ENCODE measurements at places on chromosomes 5 and 9.

- no peak for DNase-seq
Measured at GRCh38 chr5:1002836-1003235, 5.8 kb upstream of the NKD2 start.

- DNase-seq = no peak
Measured at GRCh38 chr5:2006193-2006970, 123.7 kb upstream of the IRX4 start.

DNA sequence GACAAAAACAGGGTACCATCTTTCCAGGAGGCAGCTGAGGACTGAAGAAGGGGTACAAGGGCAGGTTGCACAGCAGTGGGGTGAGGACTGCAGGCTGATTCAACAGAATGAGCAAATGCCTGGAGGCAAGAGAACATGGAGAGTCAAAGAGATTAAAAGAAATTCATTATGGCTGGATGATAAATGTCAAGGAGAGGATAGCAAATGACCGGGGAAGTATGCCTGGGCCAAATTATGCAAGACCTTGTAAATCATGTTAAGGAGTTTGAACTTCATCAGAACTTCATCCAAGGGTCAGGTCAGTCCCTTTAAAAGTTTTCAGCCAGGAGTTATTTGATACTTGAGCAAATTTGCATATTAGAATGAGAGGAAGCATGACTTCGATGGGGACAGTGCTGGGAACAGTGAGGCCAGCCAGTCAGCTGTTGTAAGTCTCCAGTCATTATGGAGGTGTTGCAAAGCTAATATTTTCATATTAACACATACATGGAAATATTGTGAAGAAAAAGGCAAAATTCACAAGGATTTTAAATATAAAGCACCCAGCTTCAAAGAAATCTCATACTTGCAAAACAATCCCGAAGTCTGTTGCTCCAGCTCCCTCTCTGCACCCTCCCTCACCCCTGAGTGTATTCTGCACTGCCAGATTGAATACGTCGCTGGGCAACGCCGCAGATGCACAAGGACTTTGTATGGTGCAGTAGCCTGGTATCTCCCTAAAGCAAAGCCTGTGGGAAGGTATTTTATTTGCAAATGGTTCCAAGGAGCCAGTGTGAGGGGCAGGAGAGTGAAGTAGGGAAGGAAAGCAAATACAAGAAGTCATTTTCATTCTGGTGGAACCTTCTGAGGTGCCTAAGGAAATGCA is 509.8 kb upstream of the TLE4 start:
- no peak for DNase-seq

GRCh38 chr5:11239261-11240015 is 478.4 kb upstream of the DAP start:
- DNase-seq = no peak

GRCh38 chr5:94250985-94251384 is 367.4 kb downstream of the KIAA0825 start:
- no peak for DNase-seq

DNA sequence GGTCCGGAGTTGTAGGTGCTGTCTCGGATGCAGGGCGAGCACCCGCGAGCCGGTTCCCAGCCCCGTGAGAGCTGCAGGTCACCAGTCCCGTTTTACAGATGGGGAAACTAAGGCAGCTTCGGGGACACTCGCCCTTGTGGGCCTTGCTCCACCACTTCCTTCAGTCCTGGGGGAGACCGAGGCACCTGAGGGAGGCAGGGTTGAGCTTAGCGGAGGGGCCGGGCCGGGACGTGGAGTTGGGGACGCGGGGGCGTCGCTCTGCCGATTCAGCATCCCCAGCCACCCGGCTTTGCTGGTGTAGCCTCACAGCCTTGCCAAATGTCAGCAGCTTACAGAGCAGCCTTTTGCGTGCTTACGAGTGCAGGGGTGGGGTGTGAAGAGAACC is 530 bp downstream of the BBLN start:
- no peak for DNase-seq

- DNase-seq = no peak
Measured at GRCh38 chr9:134169724-134170401, 5.5 kb upstream of the RNU6ATAC start.

- no peak for DNase-seq
Measured at GRCh38 chr9:97573482-97574073, 59.6 kb downstream of the TSTD2 start.

DNA sequence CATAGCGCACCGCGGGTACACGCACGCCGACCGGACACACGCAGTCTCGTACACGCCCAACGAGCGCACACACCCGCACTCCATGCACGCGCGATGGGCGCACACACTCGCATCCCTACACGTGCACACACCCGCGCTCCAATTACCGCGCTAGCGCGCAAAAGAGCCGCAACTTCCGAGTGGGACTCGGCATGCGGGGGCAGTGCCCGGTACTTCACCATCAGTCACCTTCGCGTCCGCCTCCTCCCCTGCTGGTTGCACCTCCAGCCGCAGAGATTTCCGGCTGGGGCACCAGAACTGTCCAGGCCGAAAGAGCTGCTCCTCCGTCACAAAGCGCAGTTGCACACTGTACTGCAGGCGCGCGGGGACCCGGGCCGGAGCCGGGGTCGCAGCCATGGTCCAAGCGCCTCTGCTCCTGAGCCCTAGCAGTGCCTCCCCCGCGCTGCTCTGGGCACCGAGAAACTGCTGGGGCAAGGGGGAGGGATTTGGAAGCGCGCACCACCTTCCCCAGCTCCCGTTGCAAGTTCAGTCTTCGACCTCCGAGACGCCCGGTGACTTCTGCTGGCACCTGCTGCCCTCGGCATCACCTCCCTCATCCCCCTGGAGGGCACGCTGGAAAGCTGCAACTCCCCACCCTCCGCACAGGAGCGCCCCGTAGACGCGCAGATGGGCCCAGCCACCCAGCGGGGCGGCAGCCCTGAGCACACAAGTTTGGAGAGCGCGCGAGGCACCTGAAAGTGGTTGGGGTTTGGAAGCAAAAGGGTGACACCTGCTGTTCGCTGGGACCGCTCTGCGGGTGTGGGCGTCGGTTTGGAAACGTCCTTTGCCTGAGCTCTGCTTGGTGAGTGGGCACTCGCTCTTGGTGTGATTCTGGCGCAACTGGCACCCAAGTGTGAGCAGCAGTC is 337.4 kb upstream of the PUM3 start:
- no peak for DNase-seq
